ENCODE measurements at places on chromosomes 3 and 15.

GRCh38 chr3:99885085-99885484 is 67.4 kb downstream of the CMSS1 start:
- no peak for DNase-seq

GRCh38 chr3:151476344-151477018 is 15.6 kb upstream of the IGSF10 start:
- DNase-seq, result no peak

GRCh38 chr3:61868499-61868898 is 307.1 kb downstream of the PTPRG start:
- no peak for DNase-seq

DNA sequence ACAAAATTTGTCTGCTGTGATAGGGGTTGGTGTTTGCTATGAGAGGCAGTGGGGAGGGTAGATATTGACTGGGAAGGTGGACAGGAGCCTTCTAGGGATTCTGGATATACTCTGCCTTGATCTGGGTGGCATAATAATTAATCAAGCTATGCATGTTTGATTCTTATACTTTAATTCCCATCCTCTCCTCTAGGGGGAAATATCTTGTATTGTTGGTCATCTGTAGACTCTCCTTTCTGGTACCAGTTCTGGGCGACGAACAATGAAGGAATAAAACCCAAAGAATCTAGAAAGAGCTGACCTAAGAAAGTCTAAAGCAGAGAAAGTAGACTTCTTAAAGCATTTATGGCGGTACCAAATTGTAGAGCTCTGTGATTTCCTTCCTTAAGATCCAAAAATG is 198.2 kb upstream of the STRIT1 start:
- DNase-seq, result no peak

- DNase-seq, result no peak
Measured at GRCh38 chr3:57053122-57053521, 7.3 kb upstream of the SPATA12 start.

- DNase-seq, result no peak
Measured at GRCh38 chr3:81451611-81452010, 309.8 kb downstream of the GBE1 start.

DNA sequence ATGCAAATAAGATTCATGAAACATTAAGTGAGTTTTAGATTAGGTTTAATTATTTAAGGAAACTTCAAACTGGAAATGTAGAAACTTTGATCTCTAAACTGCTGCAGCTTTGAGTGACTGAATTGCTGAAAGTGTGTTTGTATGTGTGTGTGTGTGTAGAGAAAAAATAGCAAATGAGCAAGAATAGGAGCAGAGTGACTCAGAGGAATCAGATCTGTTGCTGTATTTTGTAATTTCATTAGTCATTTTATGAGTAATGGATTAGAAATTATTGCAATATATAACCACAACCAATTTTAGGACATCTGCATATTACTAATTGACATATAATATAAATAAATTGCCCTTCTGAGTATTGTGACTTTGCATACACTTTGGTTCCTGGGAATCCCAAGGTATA is 52.8 kb upstream of the SLC9A9 start:
- no peak for DNase-seq

DNA sequence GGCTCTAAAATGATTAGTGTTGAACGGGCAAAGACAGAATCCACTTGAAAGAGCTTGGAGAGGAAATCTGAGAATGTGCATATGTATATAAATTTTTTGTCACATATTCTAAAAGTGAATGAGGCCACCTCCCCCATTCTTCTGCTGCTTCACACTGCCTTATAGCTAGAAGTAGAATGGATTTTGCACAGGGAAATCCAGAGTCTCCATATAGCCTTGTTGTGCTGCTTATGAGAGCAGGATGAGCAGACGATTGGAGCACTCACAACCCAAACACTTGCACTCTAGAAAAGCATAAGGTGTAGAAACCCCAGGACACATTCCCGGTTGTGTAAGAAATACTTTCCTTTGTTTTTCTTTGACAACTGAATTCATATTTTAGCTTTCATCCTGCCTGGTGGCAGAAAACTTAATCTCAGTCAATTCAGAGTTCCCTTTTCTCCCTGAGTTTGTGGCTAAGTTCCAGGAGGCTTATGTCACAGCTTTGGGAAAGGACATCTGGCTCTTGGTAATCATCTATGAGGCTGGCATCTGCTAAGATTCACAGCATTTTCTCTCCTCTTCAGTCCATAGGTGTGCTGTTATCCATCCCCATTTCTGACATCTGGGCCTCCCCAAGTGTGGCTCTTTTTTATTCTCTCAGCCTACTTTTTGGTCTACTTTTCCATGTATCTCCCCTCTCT is 188.4 kb upstream of the PFN2 start:
- DNase-seq, result no peak

- no peak for DNase-seq
Measured at GRCh38 chr3:13863965-13864595, 15.8 kb downstream of the WNT7A start.

DNA sequence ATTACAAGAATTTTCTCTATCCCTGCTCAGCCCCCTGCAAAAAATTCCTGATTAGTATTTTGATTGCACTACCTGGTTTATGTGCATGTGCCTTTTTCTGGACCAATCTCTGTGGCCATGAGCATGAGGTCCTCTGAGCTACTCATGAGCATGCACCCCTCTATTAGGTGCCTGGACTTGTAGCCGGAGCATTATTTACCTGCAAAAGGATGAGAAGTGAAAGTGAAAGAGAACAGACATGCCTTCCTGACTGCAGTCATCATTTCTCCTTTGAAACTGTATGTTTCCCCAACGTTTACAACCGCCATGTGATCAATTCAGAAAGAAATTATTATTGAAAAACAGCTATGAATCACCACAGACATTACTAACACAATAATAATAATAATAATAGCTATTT is 1008.8 kb downstream of the ROBO2 start:
- DNase-seq, result no peak

GRCh38 chr15:40785814-40786213 is 16.0 kb downstream of the C15orf62 start:
- DNase-seq, result no peak

DNA sequence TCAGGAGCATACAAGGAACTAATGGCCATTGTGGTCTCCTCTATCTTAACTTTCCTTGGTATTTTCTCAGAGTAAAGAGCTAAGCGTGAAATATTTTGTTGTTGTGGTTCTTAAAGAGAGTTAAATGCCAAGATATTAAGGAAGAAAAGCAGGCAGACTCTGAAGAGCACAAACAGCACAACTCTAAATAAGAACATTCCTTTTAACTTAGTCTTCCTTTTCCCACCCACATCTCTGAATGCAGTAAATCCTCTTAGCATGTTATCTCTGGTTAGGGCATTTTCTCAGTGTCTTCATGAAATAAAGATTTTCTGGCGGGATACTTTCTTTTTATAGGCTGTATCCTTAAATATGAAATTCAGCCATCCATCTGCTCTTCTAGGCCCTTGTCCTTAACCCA is 1.5 kb downstream of the GPR87 start:
- DNase-seq, result no peak

- DNase-seq, result no peak
Measured at GRCh38 chr3:50512131-50512530, 8.7 kb upstream of the CACNA2D2 start.

DNA sequence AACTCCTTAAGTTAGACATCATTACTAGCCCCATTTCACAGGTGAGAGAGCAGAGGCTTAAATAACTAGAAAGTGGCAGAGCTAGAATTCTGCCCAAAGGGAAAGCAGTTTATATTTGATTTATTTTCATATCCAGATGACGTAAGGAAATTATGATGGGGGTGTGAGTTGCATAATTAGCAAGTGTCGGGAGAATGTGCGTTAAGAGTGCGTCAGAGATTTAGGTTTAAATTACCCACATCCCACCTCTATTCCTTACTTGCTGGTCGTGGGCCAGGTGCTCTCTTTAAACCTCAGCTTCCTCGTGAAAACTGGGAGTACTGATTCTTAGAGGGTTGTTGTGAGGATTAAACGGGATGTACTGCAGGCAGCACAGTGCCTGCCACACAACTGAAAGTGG is 32.3 kb downstream of the FSTL1 start:
- no peak for DNase-seq

GRCh38 chr15:47788685-47789084 is 71.4 kb downstream of the SEMA6D start:
- DNase-seq, result no peak

GRCh38 chr3:173889596-173889995 is 492.1 kb downstream of the NLGN1 start:
- no peak for DNase-seq

- DNase-seq, result no peak
Measured at GRCh38 chr3:128616516-128617269, 33.9 kb downstream of the RPN1 start.

DNA sequence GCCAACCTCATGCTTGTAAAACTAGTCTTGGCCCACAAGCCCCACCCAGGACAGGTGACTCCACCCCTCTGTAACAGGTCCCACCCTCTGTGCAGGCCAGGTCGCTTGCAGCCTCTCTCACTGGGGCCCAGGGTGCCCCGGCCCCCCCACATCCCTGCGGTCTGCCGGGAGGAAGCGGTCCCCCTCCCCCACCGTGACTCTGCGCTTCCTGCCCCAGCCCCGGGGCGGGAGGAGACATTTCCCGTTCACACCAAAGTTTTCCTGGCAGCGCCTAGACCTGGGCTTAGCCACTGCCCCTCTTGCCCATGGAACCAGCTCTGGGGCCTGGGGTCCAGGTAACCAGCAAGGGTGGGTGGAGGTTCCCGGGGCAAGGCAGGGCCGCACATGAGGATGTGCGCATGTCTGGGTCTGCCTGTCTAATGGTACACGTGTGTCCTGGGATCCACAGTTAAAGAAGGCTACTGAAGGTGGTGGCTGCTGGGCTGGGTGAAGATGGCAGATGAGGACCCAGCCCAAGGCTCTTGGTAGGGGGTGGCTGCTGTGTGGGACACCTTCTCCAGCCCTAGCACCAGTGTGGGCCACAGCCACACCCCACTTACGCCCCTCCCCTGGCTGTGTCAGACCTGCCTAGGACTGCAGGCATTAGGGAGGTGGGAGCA is 8.4 kb downstream of the NBEAL2 start:
- DNase-seq, result peak; percentile 75

DNA sequence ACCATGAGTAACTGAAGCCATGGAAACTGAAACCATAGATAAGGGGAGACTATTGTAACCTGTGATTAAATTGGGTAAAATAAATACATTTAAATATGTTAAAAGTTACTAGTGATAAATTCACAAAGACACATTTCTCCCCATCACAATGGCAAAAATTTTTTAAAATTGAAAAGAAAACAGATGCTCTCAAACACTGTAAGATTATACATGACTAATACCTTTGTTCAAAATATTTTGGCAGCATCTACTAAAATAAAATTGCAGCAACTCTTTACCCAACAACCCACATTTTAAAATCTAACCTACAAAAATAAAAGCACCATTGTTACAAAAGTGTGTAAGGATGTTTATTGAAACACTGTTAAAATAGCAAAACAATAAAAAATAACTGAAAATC is 93.3 kb downstream of the CLASP2 start:
- DNase-seq, result no peak

DNA sequence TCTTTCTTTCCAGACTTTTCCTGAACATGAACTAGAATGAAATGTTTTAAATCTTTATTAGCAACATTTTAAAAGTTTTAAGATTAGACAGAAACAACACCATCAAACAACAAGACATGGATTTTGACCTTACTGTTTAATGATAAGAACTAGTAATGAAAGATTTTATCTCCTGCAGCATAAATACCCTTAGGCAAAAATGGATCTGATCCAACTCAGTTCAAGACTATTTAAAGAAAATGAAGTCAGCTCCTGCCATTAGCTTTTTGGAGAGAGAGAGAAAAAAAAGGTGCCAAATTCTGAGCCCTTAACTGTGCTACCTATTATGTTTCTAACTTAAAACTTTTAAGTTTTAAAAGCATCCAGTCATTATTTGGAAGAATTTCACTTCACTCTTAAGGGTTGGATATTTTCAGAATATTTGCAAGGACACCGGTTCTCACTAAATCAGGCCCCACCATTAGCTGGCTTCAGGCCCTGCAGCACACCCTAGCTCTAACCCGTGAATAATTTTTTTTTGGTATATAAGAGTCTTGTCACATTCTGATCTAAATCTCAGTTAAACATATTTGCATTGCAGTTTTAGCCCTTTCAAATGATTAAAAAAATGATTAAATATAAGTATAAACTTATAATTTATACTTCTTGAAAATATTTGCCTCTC is 60.0 kb downstream of the NR1I2 start:
- DNase-seq, result no peak

- DNase-seq, result no peak
Measured at GRCh38 chr3:138222942-138223287, 35.8 kb downstream of the ARMC8 start.

GRCh38 chr3:108218811-108219210 is 3.4 kb downstream of the IFT57 start:
- no peak for DNase-seq

- no peak for DNase-seq
Measured at GRCh38 chr3:149277331-149277813, 55.7 kb upstream of the CP start.

DNA sequence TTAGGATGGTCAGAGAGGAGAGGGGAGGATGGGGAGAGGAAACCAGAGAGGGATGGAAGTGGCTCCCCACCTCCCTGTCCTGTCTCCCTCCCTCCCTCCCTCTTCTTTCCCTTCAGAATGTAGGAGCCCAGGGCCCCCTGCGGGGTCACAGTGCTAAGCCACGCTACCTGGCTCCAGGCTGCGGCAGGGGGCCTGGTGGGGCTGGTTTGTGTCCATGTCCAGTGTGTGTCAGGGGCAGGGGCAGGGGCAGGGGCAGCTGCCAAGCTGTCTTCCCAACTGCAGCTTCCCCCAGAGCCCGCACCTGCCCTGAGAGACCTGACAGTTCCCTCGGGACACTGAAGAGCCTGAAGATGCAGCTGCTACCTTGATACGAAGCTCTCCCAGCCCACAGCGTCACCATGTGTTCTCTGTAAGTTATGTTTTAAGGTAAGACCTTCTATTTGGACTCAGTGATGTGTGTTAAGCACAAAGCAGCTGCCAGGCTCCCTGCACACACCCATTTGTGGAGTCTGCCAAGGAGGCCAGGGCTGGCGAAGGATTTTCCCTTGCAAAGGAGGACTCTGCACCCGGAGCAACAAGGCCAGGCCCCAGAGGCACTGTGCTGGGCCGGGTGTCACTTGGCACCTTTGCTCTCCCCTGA is 121.8 kb upstream of the SMAD3 start:
- no peak for DNase-seq

DNA sequence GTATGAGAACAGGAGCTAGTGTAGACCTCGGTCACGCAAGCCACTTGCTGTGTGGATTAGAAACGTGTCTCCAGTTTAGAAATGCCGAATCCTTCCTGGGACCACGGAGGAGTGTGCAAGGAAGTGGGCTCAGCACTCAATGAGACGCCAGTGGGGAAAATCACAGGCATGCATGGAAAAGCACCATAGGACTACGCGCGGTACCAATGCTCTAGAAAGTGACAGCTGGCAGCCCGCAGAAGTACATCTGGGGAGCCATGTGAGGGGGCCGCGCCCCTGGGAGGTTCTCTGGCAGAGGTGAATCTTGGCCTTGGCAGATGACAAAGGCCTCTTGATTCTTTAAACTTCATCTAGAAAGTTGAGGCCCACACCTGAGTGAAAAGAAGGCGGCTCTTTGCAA is 99.3 kb downstream of the LRRK1 start:
- DNase-seq, result no peak

GRCh38 chr3:174619239-174619638 is 239.9 kb upstream of the NAALADL2 start:
- DNase-seq, result no peak

Measured in stimulated activated CD4-positive, alpha-beta T cell treated with anti-CD3 and anti-CD28 coated beads, Interleukin-1b, Interleukin-23, amount 100 ng/mL, for 1 hour (primary cell).